ENCODE measurements at places on chromosomes 3 and 15.

DNA sequence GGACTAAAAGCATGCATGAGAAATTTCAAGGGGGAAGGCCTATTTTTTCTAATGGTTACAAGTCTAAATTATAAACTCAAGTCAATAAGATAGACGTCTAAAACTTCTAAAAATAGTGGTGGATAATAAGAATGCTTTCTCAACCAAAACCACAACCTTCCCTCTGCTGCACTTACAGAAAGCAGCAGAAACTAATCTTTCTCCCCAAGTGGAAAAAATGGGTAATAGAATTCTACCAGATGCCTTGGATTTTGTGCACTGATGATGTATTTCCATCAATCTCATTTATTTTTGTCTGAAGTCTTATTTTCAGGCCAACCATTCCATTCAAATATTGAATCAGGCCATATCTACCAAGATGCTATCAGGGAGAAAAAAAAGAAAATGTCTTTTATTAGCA lies 344.7 kb downstream of the NEK10 start:
- no peak for DNase-seq

DNA sequence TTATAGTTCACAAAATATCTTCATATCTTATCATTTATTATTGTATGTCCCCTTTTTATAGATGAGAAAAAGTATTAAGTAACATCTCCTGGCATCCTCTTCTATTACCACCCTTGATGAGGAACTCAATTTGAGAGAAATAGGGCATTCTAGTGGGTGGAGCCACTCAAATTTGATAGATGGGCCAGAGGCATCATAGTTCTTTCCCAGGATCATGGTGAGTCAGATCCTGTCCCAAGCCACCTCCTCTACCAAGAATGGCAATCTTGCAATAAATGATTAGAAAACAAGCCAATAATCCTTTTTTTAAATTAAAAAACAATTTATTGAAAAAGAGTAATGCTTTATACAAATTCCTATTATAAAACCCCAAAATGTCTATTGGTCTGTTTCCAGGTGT lies 16.8 kb downstream of the CLDN1 start:
- no peak for DNase-seq

DNA sequence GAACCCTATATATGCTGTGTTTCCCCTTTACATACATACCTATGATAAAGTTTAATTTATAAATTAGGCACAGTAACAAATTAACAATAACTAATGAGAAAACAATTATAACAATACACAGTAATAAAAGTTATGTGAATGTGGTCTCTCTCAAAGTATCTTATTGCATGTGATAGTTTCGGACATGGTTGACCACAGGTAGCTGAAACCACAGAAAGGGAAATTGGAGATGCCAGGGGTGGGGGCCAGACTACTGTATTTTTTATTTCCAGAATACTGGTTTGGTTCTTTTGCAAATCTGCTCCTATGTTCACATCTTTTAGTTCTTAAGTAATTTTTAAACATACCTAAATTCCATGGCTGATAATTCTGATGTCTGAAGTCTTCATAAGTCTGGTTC lies 40.7 kb downstream of the PTH1R start:
- no peak for DNase-seq

DNA sequence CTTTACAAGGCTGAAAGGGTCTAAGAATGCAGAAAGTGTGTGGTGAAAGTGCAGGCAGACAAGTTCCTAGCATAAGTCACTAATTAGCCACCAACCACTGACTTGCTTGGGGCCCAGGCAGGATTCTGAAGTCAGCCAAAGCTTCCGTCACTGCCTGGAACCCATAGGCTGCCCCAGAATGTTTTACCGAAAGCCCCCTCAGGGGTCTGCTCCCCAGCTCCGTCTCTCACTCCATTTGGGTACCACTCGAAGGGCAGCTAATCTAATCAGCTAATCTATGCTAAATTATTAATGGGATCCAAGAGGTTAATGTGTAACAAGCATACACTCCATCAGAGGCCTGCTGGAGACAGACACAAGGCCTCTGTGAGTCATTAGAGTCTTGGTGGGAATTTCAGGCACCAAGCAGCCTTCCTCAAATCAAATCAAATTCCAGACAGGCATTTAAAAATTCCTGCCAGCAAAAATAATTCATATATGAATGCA lies 13.2 kb downstream of the ADAMTS9 start:
- no peak for DNase-seq

DNA sequence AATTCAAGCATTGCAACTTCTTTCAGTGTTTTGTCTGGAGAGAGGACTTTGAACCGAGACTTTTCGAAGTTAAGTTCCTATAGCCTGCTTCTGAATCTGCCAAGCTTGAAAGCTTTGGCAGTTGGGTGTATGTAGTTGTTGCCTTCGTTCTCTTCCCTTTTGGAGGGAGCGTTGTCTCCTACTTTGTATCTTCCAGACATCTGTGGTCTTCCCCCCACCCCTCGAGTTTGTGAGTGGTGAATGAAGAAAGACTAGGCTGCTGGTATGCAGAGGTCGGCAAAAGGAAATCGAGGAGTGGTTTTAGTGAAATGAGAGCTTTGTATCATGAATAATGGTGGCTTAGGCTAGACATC lies 1.3 kb downstream of the CTNNB1 start:
- peak; percentile 34 for DNase-seq

- DNase-seq: no peak
Measured at GRCh38 chr15:63483521-63484371, 20.6 kb upstream of the USP3 start.

- DNase-seq: no peak
Measured at GRCh38 chr15:81887912-81888311, 157.9 kb downstream of the MEX3B start.

DNA sequence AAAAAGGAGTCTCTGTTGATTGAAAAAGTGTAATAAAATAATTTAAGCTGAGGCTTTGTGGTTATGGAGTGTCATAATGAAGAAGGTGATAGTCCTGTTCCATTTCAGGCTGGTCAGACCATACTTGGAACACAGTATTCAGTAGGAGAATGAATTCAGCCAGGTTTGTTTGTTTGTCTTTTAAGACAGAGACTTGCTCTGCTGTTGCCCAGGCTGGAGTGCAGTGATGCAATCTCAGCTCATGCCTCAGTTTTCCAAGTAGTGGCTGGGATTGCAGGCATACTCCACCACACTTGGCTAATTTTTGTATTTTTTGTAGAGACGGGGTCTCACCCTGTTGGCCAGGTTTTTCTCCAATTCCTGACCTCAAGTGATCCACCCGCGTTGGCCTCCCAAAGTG lies 33.5 kb downstream of the IQGAP1 start:
- DNase-seq: no peak

DNA sequence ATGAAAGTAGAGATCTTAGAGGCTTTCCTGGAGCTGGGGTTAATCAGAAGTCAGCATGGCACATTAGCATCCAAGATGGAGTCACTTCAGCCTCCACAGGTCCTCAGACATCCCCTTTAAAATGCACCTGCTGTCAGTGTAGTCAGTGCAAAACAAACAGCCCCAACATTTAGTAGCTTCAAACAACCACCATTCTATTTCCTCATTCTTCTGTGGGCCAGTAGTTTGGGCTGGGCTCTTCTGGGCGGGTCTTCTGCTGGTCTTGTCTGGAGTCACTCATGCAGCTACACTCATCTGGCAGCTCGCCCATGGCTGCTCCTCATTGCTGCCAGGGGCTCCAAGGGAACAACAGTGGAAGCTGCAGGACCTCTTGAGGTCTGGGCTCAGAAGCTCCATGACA lies 99.9 kb downstream of the TLE3 start:
- no peak for DNase-seq

- no peak for DNase-seq
Measured at GRCh38 chr3:177466074-177466473, 268.8 kb upstream of the TBL1XR1 start.

- DNase-seq: no peak
Measured at GRCh38 chr3:34361921-34362320, 563.5 kb downstream of the PDCD6IP start.

- no peak for DNase-seq
Measured at GRCh38 chr15:75702436-75702835, 10.2 kb downstream of the CSPG4 start.

DNA sequence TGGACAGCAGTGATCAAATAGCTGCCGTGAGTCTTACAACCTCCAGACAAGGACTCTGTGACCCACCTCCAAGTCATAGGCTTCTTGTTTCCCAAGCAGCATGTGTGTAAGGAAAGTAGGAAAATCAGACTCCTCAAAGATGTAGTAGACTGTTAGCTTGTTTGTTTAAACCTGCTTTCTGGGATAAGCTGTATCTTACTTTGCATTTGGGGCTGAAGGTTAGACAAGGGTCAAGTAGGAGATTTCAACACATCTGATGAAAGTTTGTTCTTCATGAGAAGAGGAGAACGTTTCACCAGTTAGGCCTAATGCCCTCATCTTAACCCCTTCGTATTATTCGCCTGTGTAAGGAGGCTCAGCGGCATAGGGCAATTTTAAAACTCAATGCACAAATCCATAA lies 756.4 kb upstream of the NR2F2 start:
- DNase-seq: no peak

DNA sequence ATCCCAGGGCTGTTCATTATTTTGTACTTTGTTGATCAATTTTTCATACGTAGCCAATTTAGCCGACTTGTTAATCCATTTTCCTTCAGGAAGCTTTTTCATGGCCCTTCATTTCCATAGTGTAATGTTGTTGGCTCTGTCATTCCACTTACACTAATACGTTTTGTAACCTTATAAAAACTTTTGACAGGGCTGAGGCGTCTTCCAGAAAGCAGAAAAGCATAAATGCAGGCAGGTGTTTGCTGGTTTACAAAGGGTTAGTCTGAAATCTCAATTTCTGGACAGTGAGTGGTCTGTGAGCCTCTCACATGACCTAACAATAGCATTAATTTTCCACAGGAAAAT lies 444.0 kb downstream of the OTOL1 start:
- DNase-seq: no peak

DNA sequence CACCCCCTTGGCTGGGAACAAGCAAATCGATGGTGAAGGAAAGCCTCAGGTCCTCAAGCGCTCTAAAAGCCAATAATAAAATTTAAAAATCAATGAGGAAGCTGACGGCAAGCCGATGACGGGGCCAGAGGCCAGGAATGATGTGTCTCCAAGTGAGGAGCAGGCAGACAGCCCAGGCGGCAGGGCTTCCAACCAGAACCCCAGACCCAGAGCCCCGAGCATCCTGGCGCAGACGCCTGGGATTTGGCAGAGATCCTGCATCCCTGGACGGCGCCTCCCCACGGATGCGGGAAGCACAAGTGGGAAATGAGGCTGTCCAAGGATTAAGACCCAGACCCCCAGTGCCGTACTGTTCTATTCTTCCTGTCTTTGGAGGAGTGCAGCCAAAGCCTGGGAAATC lies 123.0 kb upstream of the PROK2 start:
- no peak for DNase-seq

- no peak for DNase-seq
Measured at GRCh38 chr15:82111918-82112317, 66.1 kb upstream of the MEX3B start.

DNA sequence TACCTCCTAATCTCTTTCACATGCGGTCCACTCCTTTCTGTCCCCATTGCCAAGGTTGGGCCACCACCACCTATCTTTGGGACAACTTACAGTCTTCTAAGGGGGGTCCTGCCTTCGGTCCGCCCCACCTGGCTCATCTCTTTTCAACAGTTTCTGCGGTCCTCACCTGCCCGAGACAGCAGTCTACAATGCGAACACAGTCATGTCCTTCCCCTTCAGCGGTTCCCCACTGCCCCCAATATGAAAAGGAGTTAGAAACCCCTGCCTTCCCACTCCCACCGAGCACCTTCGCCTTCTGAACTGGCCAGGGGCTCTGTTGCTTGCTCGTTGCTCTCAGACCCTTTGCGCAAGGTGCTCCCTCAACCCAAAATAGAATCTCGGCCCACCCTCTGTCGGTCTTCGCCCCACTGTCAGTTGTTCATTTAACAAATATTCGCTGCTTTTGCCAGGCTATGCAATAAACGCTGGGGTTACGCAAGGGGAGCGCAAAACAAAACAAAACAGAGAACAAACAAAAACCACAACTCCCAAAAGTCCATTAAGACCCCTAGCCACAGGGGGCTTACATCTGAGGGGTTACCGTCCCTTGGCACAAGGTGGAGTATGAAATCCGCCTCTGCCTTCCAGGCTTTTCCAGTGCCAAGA lies 611 bp upstream of the FANCI start:
- no peak for DNase-seq

DNA sequence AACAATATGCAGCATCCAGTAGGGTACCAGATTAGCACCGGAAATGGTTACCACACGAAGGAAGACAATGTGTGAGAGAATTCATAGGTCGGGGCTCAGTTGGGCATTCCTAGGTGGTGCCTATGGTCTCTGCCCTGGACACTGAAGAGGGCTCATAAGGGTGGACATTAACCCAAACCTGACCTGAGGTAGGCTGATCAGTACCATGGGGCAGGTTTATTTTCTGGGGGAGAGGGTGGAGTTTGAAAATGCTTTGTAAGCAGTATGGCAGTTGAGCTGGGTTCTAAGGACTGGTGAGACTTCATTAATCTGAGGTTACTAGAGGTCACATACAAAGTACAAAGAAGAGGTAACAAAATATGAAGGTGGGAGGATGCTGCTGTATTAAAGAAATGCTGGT lies 68.4 kb downstream of the RPL22L1 start:
- DNase-seq: no peak

- no peak for DNase-seq
Measured at GRCh38 chr3:170044795-170045244, 7.0 kb downstream of the GPR160 start.

DNA sequence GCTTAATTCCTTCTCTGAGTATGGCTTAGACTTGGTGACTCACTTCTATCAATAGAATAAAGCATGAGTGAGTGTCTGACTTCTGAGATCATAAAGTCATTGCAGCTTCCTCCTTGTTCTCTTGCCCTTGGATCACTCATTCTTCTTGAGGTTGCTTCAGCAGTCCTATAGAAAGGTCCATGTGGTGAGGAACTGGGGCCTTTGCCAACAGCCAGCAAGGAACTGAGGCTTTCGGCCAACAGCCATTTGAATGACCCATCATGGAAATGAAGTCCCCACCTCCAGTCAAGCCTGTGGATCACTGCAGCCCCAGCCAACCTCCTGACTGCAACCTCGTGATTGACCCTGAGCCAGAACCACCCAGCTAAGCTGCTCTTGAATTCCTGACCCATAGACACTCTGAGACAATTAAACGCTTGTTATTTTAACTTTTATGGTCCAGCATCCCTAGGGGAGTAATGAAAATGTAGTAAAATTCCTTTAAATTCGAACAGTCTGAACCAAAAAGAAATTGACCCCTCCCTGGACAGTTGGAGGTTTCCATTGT lies 84.5 kb downstream of the WDR76 start:
- DNase-seq: no peak

DNA sequence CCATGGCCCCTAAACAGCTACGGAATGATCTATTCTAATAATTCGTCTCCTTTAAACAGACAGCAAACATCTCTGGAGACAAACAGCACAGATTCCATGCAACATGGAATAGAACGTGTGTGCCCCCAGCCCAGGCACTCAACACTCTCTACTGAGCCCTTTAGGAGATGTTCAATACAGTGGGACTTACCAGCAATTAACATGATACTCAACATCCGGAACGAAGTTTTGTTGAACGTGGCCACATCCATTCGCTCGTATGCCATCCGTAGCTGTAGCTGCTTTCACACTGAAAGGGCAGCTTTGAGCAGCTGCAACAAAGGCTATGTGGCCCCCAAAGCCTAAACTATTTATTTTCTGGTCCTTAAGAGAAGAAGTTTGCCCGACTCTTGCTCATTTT lies 3.5 kb downstream of the ADAMTS17 start:
- no peak for DNase-seq

- DNase-seq: peak; percentile 48
Measured at GRCh38 chr3:38131621-38132369, 5.1 kb downstream of the ACAA1 start.
